Renal cortex interstitium (tissue), 15 donors: ENCODE measurements at places on chromosomes 3 and 15.

- DNase-seq, result no peak
These were observed 98.8 kb upstream of the TNFAIP8L3 start for GRCh38 chr15:51193526-51193925.

DNA sequence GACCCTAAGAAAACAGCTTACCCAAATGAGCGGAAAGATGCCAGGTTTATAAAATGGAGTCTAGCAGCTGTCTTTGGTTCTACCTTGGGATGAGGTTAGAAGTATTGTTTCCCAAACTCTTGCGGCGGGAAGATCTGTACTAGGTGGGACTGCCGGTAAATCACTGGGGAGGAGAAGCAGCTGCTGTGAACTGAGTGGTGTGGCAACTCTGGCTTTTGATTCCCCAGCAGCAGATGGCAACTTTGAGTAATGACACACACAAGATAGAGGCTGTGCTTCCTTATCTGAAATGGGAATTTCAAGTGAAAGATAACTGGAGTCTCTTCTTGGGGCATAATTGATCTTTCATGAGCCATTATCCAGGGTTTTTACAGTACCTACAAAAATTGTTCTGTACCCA, 184.9 kb downstream of the ATG7 start:
- no peak for DNase-seq

DNA sequence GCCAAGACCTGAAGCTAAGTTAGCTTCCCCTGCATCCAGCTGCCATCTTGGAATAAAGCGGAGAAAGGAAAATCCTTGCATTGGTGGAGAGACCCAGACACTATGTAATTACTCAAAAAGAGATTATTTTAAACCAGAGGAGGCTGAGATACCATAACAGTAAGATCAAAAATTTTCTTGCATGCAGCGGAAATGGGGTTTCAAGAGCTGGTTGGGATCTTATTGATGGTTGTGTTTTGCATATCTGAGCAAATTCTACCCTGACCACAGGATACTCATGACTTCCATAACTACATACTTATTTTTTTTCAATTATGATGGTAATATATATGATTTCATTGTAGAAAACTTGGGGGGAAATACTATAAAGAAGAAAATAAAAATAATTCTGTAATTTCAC, 17.5 kb downstream of the TMEM158 start:
- DNase-seq, result no peak

DNA sequence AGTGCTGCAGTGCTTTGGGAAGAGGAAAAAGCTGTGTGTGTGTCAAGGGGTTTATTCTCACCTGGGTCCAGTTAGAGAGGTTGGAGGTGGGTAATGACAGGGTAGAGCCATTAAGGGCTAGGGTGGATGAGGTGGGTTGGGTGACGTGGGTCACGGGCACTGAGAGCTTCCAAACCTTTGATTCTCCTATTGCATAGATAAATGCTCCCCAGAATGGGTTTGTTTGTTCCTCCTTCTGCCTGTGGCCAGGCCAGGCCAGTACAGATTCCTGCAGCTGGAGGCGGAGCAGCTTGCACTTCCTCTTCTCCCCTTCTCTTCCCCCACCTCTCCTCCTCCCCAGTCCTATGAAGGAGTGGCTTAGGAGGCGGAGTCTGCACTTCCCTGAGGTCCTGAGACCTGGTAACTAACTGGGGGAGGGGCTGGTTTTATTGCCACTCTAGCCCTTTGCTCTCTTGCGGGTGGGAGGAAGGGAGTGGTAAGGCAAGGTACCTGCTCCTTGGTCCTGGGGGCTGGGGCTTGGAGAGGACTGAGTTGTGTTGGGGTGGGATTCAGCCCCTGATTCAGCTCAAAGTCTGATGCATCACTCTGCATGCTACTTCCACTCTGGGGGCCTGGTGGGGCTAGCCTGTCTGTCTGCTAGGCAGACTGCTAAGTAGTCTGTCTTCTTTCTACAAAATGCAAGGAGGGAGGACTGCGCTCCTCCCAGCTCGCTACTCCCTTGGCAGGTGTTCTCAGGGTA, 3.5 kb downstream of the SPINT1 start:
- peak; percentile 56 for DNase-seq

DNA sequence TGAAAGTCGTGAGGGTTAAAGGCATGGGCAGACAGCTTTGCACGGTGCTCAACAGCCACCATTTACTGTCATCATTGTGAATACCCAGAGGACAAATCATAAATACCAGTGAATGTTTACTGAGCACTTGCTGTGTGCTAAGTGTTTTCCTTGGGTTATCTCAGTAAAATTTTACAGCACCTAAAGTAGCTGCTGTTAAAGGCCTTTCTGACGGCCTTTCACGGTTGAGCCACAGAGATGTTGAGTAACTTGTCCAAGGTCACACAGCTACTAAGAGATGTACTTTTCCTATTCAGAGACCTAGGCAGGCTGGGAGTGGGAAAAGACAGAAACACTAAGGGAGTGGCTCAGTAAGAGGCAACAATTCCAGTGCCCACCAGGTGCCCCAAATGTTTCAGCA, 393 bp upstream of the CPNE9 start:
- DNase-seq, result no peak

DNA sequence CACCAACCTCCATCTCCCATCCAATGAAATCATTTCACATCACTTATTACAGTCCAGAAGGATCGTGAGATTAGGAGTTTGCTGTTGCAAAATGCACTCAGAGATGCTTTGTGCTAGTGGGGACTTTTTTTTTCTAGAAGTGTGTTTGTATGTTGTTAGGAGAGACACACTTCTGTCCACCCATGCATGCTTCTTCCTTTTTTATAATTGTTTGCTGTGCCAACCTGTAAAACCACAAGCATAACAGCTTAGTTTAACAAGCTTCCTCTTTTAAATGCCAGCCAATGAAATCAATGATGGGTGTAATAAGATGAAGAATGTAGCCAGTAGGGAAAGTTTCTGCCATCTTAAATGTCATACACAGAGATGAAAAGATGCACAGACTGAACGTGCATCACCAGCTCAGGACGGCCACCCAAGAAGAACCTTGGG, 305.6 kb upstream of the STT3B start:
- DNase-seq, result no peak

- no peak for DNase-seq
These were observed 266.3 kb downstream of the CHL1 start for GRCh38 chr3:462851-463250.

GRCh38 chr3:56291953-56292352, 176.3 kb downstream of the ERC2 start:
- DNase-seq, result no peak

DNA sequence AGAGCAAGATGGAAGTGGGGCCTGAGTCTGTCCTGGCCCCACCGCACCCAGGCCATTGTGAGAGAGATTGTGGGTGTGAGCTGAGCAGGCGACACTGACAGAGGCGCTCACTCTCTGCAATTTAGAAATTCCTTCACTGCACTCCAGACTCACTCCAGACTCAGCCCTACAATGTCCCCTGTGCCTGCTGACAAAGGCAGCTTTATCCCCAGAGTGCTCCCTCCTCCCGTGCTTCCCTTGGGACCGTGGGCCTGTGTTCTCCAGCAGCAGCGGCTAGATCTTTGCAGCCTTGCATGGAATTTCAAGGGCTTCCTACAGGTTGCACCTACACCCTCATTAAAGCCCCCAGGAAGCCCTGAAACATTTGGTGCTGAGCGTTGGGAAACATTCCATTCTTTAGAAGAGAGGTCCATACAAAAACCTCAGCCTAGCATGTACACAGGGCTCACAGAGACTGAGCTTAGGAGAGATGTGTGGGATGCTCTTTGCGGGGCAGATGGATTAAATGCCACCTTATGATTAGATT, 1.3 kb upstream of the IL16 start:
- no peak for DNase-seq

GRCh38 chr3:61454801-61455200, 106.6 kb upstream of the PTPRG start:
- DNase-seq, result no peak

GRCh38 chr15:34304613-34305012, 33.0 kb downstream of the SLC12A6 start:
- no peak for DNase-seq

GRCh38 chr3:191358929-191359328, 28.6 kb upstream of the UTS2B start:
- no peak for DNase-seq
